ENCODE measurements at places on chromosomes 2 and 18.

DNA sequence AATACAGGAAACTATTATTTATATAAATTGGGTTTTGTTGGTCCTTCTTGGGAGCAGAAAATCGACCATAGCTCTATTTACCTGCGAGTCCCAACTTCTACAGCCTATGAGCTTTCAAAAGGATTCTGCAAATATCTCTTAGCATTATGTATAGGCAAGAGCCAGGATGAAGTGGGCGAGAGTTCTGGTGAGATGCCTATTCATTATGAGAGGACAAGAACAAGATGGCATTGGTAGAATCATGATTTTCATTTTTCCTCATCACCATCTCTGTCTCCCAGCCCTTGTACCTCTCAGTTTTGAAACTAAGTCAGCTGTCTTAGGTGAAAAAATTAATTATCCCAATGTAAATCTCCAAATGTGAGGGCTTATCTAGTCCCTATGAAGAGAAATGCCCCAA lies 25.0 kb downstream of the WIPF1 start:
- DNase-seq: no peak

GRCh38 chr18:12304351-12305210 lies 3.5 kb upstream of the TUBB6 start:
- no peak for DNase-seq

GRCh38 chr2:145587922-145588321 lies 1068.0 kb upstream of the ZEB2 start:
- no peak for DNase-seq

DNA sequence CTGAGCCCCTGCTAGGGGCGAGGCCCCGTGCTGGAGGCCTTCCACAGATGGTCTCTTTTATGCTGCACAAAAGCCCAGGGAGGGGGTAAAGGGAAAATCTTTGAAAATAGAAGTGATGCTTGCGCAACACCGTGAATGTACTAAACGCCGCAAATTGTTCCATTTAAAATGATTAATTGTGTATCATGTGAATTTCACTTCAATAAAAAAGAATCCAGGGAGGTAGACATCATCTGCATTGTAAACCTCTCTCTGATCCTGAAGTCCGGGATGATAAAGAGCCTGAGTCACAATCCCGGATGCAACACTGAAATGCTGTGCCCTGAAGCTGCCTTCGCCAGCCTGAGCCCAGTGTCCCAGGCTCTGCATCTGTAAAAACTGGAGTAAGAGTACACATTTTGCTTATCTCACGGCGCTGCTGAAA lies 107.7 kb upstream of the PPP1CB start:
- no peak for DNase-seq

DNA sequence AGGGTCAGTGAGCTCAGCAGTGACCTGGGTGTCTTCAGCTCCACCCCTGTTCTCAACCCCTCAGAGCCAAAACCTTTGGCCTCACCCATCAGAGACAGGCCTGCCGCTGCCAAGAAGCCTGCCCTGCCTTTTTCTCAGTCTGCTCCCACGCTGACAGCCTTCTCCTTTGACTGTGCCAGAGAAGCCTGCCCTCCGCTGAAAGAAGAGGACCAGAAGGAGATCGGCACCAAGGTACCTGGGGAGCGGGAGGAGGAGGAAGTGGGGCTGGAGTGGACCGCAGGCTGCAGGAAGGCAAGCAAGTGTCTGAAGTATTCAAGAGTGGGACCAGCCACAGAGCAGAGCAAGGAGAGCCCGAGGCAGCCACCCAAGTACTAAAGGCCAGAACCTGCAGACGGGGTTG lies 33.2 kb downstream of the TOGARAM2 start:
- DNase-seq: no peak

DNA sequence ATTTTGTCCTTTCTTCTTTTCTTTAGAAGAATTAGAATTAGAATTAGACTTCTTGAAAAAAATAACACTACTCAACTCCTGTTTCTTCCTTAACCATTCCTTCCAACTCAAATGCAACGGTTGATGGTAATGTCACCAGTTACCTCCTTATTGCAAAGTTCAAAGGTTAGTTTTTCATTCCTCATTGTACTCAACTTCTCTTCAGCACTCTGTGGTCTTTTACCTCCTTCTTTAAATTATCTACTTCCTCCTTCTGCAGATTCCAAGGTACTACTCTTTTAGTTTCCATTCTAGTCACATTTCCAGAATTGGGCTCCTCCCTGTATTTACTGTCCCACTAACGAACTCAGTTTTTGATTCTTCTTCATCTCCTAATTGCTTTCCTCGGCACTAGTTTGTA lies 700.7 kb downstream of the SATB2 start:
- DNase-seq: no peak

DNA sequence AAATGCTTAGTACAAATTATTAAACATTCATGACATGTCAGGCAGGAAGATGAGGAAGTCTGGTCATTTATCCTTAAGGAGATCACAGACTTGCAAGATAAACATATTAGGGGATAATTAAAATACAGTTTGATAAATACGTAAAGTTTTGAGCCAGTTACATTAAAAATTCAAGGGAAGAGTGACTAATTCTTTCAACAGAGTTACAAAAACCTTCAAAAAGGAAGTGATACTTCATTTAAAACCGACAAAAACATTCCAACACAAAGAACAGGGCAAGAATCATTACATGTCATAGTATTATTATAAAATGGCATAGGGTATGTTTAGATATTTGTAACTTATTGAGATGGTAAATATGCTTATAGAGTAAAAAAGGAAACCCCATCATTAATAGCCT lies 636.0 kb downstream of the NR4A2 start:
- no peak for DNase-seq

GRCh38 chr2:126963390-126963789 lies 64.7 kb downstream of the TEX51 start:
- no peak for DNase-seq
